ENCODE measurements at places on chromosomes 5 and 9.
A peak's percentile ranks its signal among the peaks of the same experiment; 100 is the strongest.

DNA sequence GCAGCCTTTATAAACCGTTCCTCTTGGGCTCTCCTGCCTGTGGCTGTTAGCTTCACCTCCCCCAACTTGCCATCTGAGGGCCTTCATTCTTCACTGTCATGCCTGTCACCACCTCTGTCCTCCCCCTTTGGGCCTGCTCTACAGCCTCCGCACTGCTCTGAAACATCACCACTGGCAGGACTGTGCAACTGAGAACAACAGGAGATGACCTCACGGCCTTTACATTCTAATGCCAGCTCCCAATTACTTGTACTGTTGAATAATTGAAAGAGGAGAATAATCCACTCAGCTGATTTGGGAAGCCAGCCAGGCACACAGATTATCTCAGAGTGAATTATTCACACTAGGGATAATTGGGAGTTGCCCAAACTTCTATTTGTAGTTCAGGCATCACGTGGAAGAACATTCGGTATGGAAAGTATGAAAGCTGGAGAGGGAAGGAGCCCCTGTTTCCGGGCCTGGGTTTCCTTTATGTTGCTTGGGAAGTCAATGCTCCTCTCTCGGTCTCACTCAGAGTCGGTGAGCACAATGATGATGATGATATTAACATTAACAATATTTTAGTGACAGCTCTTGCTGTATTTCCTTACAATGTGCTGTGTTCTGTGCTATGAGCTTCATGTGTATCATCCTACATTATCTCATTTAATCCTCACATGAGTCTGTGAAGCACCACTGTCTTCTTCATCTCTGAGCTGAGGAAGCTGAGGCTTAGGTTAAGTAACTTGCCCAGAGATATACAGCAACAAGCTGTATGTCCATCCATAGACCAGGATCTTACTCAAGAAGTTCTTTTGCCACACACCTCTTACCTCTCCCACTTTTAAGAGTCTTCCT lies 99.3 kb upstream of the LRRTM2 start:
- DNase-seq, result peak; percentile 97

- DNase-seq, result no peak
Measured at GRCh38 chr5:176844706-176845391, 34.5 kb downstream of the UNC5A start.

- peak; percentile 25 for DNase-seq
Measured at GRCh38 chr9:120985819-120986222, 59.2 kb upstream of the TRAF1 start.

- no peak for DNase-seq
Measured at GRCh38 chr5:177509991-177510566, 453 bp upstream of the DOK3 start.

DNA sequence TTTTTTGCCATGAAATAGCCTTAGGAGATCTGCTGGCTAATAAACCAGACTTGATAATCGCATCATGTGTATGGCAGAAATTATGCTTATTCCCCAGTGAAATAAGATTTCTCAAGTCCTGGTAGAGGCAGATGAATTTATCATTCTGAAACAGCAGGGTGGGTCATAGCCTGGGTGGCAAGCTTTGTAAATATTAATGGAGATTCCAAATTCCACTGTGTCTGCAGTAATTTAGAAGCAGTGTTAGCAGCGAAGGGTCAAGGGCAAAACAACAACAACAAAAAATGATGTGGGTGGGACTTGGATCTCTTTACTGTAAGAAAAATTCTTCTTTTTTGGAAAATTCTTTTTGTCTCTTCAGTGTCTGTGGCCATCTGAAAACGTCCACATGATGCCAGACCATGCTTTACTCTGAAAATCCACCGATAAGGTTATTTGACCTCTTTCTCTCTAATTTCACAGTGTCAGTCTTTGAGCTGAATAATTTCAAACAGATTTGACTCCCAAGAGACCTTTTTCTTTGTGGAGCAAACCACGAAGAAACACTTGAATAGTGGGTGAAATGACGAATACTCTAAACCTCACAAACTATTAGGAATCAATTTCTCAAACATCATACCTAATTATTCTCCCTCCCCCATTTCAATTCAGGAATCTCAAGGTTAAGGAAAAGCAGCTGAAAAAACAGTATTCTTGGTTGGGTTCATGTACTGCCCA lies 106.0 kb upstream of the RPS23 start:
- no peak for DNase-seq

DNA sequence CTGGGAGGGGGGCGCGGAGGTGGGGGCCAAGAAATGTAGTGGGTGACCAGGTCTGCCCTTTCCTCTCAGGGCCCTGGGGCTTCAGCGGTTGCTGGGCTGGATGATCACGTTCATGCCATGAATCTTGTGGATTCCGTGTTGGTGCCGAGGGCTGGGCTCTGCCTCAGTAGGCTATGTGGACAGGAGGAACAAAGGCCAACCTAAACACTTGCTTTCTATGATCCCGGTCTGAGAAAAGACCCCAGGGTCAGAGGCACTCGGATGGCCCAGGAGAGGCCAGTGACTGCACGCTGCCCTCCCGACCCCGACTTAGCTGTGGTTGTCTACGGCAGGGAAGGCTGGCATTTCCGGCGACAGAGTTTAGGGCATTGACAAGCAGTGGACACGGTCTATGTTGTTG lies 26.6 kb downstream of the PHF2 start:
- DNase-seq, result no peak

GRCh38 chr9:88789785-88790184 lies 201.5 kb upstream of the S1PR3 start:
- no peak for DNase-seq

DNA sequence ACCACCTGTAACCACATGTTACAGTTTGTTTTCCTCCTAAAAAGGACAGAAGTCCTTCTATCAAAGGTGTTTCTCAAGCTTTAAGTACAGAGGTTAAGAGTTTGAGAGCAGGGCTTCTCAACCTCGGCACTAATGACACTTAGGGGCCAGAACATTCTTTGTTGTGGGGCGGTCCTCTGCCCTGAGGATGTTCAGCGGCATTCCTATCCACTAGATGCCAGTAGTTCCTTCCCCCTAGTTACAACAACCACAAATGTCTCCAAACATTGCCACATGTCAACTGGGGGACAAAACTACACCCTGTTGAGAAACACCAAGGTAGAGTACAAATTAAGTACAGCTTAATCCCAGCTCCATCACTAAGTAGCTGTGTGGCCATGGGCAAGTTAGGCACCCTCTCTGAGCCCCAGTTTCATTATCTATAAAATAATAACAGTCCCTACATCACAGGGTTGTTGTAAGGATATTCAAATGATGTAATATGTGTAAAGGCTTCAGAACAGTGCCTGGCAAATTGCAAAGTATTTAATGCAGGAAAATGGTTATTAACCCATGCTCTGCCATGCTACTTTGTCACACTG lies 44.6 kb downstream of the PIP5K1B start:
- DNase-seq, result no peak

DNA sequence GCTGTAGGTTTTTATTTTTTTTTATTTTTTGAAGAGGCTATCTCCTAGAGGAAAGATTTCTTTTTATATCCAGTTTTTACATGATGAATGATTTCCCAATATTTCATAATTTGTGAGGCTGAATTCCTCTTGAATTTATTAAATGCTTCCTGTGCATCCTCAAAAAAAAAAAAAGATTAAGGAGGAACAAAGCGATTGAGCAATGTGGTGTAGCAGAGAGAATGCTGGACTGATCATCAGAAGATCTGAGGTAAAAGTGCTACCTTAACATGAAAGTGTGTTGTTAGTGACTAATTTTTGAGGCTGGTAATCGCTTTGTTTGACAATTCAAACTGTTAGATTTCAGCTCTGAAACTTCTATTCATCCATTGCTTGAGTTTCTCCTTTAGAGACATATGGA lies 125.1 kb downstream of the ESM1 start:
- no peak for DNase-seq
